ENCODE measurements at places on chromosomes 3 and 15. TPM values are rescaled to one million over a fixed set of nuclear protein-coding genes. Genes with fewer than 3 reads are reported as not detected.

Gene KNG1
- total RNA-seq: 0.37 TPM

Gene HYAL1
- total RNA-seq: 70.0 TPM

Gene TTLL3
- total RNA-seq: 11.0 TPM

Gene CCRL2
- 1.4 TPM for total RNA-seq

Gene NANOGP8
- not detected for total RNA-seq

Gene KLHL6
- total RNA-seq: 0.87 TPM

Gene PYGO1
- 7.8 TPM for total RNA-seq

Gene IL5RA
- total RNA-seq: 0.17 TPM

- DNase-seq: no peak
Observed at GRCh38 chr3:172581757-172582166, 58.5 kb upstream of the TNFSF10 start.

- no peak for DNase-seq
Observed at GRCh38 chr3:12957824-12958792, 115.1 kb downstream of the IQSEC1 start.

DNA sequence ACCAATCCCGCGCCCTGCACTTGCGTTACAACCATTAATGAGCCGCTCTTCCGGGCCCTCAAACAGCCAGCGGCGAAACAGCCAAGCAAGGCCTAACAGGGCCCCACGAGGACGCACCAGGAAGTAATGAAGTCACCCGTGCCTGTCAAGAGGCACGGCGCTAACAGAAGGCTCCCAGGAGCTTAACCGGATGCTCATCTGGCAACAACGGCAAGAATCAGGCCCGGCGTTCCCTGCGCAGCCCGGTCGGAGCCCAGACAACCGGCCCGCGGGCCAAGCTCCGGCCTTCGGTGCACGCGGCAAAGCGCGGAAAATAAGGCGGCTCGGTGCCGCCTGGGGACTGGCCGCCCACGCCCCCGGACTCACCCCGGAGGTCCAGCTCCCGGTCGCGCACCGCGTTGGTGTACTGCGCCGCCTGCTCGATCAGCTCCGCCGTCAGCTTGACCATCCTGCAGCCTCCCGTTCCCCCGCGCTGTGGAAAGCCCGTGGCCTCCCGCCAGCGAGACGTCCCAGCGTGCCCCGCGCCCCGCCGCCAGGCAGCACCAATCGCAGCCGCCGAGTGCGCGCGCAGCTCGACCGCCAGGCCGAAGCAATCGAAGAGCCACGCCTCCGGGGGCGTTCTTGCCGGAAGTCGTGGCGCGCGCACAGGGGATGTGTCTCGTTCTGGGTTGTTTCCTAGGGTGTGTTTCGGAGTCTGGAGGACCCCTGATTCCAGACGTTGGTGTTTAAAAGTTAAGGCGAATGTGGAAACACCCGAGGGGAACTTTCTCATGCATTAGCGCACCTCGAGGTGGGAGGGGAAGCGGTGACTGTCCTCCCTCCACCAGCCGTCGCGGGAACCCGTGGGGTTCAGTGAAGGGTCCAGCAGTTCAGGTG lies at the start of gene SNRPA1:
Gene SNRPA1, minus strand, starts transcription at position 518 of the 876 bp plus-strand sequence. Its CDS starts 70 bp downstream, at position 448.
- DNase-seq: peak; percentile 100

GRCh38 chr3:195698325-195698646 lies 22.5 kb upstream of the MUC20 start:
- DNase-seq: no peak

DNA sequence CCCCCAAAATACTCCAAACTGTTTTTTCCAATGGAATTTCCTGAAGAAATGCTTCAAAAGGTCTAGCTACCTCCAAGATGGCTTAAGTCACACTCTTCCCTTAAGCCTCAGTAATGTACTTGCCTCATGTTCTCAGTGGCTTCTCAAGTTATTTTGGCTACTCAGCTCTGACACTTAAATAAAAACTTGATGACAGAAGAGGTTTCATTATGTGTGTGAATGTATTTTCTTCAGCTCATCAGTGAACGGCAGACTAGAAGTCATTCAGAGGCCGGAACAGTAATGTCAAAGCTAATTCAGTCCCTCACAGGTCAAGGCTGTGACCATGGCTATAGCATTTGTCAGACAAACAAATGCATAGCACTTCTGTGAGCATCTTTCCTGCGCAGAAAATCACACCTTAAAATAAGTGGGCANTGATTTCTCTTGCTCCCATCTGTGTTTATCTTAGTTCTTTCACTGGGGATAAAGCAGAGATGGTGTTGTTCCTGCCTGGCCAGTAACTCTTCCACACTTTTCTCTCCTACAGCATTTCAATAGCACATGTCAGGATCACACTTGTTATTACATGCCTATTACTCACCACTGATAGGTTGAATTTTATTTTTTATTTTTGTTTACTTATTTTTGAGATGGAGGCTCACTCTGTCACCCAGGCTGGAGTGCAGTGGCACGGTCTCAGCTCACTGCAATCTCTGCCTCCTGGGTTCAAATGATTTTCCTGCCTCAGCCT lies 68.5 kb upstream of the PLCL2 start:
- DNase-seq: no peak

DNA sequence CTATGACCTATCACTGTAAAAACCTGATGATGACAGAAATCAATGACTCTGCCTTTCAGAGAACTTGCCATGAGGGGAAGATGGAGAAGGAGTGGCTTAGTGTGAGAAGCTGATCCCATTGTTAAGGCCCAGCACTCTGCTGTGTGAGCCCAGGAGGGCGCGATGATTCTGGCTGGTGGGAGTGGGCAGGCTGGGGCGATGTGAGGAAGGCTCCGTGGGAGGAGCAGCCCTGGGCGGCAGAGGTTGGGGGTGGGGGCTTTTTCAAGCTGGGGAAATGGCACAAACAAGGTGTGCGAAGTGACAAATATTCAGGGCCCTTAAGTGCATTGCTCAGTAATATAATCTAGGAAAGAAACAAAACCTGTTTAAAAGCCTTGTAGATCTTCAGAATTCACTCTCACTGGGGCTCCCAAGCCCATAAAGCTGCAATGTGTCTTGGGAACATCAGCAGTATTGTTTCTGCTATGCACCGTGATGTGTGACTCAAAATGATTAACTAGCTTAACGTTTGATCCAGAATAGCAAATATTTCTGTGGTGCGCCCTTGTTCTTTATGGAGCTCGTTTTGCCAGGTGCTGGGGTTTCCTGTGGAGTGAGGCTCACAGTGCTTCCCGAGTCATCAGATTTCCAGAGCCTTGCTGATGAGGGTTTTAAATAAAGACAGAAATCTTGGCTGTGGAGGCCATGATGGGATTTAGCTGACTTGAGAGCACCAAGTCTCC lies 141.0 kb downstream of the CHDH start:
- DNase-seq: no peak

GRCh38 chr15:101318147-101318819 lies 23.2 kb upstream of the SNRPA1 start:
- no peak for DNase-seq

DNA sequence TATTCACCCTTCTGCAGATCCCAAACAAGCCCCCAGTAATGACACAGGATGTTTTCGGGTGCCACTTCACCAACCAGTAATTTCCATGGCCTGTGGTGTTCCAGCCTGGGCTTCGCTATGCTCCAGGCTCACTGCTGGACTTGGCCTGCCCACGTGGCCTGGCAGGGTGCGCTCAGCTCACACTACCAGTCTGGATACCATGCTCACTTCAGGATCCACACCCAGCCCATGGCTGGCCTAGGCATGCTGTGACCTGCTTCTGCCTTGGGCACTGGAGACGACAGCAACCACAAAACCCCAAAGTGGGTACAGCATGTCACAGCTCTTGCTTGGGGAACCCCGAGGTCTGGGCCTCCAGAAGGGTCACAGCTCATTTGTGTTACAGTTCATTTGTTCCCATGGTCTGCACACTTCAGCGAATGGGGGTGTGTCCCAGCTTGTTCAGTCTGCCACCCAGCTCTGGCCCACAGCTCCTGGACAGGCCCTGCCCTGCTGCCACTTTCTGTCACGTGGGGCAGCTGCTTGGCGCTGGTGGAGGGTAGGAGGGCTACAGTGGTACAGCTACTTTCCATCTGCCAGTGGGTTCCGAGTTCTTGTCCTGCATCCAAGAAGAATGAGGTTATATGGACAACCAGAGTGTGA lies 650.8 kb downstream of the MCTP2 start:
- DNase-seq: no peak

DNA sequence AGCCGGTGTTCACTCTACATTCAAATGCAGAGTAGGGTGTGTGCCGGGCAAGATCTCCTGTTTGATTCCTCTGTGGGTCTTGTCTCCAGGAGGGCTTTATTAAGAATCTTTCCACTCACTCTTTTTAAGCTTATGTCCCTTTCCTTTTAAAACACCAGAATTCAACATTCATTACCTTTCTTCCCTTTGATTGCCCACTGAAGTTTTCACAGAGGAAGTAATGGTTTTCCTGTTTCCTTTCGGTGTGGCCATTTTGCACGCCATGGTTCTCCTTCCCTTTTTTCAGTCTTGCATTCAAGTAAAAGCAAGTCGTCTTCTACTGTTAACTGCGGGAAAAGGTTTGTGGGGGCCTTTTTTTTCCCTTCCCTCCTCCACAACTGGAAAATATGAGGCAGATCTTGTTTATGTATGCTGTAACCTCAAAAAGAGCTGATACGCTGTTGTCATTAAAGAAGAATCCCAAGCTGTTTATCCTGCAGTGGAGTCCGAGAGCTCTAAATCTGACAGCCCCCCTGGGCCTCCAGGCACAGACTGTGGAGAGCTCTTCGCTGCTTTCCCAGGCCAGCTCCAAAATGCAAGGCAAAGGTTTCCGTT lies 40.5 kb downstream of the FILIP1L start:
- no peak for DNase-seq

- no peak for DNase-seq
Observed at GRCh38 chr3:31370380-31370666, 162.4 kb upstream of the STT3B start.

GRCh38 chr15:99755692-99756409 lies 22.6 kb upstream of the LYSMD4 start:
- peak; percentile 39 for DNase-seq

- DNase-seq: no peak
Observed at GRCh38 chr3:48431224-48432029, 1.5 kb upstream of the PLXNB1 start.

DNA sequence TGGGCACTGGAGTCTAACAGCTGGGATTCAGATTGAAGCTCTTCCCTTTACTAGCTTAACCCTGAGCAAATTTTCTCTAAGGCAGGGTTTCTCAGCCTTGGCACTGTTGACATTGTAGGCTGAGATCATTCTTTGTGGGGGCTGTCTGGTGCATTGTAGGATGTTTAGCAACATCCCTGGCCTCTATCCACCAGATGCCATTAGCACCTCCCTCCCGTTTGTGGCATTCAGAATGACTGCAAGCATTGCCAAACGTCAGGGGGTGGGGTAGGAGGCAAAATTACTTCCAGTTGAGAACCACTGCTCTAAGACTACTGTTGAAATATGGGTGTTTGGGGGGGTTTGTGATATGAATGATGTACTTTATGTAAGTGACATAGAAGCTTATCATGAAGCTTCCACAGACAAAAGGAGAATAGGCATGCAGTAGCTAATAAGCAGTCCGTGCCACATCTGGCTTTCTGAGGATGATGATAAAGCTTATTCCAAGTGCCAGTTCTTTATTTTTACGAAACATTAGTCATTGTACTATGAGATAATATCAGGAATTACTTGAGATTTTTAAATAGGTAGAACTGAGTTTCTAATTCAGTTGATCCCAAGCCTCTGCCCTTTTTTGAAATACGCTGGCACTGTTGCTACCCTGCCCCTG lies 39.3 kb downstream of the NKIRAS1 start:
- DNase-seq: peak; percentile 40

Measured in left ventricle myocardium superior (tissue), 1 donor.